ENCODE measurements at places on chromosomes 6 and 20. TPM values are rescaled to one million over a fixed set of nuclear protein-coding genes. Genes with fewer than 3 reads are reported as not detected.

Gene SEMG1
- total RNA-seq = not detected

Gene NSFL1C
- 33.7 TPM for total RNA-seq

Gene WFDC10B
- total RNA-seq = not detected

Gene EPB41L1
- total RNA-seq = 42.7 TPM

Gene MUCL3
- not detected for total RNA-seq

Gene LBP
- total RNA-seq = not detected

Gene SNAP25
- total RNA-seq = 1.9 TPM

Gene OPN5
- total RNA-seq = not detected

Gene OPRL1
- total RNA-seq = 0.33 TPM

Gene TBC1D7
- total RNA-seq = 21.0 TPM

Gene ADAM33
- 0.33 TPM for total RNA-seq

Gene WFDC12
- not detected for total RNA-seq

Gene MYBL2
- total RNA-seq = 118 TPM

Gene CCN5
- total RNA-seq = 0.25 TPM

Gene OR2B6
- total RNA-seq = not detected

Gene AVP
- total RNA-seq = not detected

Gene C6orf58
- not detected for total RNA-seq

Gene BCAS1
- 0.13 TPM for total RNA-seq

Gene TFAP2C
- total RNA-seq = 1.5 TPM

Gene VSX1
- total RNA-seq = not detected

Gene TRIM40
- total RNA-seq = not detected

Gene BHLHE23
- total RNA-seq = not detected

Gene HLA-DOB
- total RNA-seq = 0.16 TPM

Gene DAAM2
- total RNA-seq = 5.2 TPM

Gene CAPN11
- total RNA-seq = not detected

Gene ZNF217
- total RNA-seq = 23.3 TPM

Gene PROCR
- 92.4 TPM for total RNA-seq

Gene ARFGEF3
- total RNA-seq = 3.9 TPM

Gene OR2B2
- not detected for total RNA-seq

Gene TRMT6
- total RNA-seq = 10.6 TPM

Gene PRPH2
- total RNA-seq = 0.33 TPM

Gene C6orf132
- total RNA-seq = 22.6 TPM

Gene SPDEF
- total RNA-seq = not detected

Gene MRPL18
- 48.2 TPM for total RNA-seq

Gene CEBPB
- total RNA-seq = 39.9 TPM

Data from mesangial cell (primary cell).